Nephron progenitor cell (in vitro differentiated cells): ENCODE measurements at places on chromosomes 2 and 18.

GRCh38 chr2:122077771-122078170 is 322.3 kb downstream of the TSN start:
- DNase-seq = no peak

DNA sequence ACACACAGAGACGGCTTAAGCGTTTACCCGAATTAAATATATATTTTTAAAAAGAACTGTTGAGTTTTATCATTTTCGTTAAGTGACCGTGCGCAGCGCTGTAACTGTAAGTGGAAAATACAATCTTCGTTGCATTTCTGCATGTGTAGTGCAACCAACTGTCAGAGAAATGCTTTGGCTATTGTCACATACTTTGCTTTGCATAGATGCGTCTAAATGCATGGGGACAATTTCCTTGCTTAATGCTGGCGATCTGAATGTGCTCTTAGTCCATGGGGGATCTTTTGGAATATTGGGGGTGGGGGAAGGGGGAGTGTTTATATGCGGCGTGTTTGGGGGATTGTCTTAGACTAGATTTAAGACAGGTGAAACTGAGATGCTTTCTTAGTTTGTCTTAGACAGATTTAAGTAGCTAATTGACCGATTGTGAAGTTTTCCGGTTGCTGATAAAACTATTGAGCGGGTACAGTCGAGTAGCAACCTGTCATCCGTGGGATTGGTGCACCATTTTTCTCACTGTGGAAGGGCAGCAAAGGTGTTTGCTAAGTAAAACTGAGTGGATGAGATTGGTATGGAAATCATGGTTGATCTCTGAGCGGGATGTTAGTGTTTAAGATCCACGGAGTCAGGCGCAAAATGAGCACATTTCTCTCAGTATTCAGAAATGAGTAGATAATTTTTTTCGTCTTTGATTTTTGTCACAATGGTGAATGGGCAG is 476 bp downstream of the VSNL1 start:
- DNase-seq = no peak

DNA sequence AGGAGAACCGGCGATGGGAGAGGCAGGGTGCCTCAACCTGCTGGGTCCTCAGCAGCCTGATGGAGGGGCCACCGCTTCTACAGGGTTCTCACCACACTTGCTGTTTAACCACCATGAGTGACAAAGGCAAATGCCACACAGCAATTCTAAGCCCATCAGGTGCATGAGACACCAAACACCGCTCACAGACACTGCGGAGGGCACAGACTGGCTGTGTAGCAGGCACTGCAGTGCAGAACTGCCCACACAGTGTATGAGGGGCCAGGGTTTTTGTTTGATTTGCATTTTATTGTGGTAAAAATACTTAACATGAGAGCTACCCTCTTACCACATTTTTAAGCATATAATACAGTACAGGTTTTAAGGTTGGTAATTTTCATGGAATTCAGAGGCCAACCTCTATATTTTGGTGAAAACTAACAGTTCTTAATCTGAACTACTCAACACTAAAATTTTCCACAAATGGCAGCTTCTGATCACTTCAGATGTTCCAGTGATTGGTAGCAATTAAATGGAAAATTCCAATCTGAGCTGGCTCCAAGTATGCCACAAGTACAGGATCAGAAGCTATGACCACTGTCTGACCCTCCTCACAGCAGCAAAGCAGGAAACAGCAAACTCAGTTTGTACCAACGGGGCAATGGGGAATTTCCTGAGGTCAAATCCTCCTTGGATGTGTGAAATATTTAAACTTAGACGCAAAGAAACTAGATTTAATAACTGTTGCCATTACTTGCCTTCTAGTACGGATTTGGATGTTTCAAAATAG is 67.7 kb downstream of the FAM210A start:
- DNase-seq = no peak

DNA sequence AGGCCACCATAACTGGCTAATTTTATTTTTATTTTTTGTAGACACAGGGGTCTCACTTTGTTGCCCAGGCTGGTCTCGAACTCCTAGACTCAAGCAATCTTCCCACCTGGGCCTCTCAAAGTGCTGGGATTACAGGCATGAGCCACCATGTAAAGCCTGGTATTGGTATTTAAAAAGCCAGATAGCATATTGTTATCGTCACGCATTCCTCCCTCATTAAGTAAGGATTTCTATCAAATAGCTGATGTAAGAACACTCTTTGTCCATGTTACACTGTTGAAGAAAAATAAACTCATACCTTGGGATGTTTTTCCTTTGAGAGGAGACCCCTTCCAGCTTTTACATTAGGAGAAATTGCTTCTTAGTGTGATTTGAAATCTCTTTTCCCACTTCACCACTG is 39.2 kb upstream of the DARS1 start:
- DNase-seq = no peak

DNA sequence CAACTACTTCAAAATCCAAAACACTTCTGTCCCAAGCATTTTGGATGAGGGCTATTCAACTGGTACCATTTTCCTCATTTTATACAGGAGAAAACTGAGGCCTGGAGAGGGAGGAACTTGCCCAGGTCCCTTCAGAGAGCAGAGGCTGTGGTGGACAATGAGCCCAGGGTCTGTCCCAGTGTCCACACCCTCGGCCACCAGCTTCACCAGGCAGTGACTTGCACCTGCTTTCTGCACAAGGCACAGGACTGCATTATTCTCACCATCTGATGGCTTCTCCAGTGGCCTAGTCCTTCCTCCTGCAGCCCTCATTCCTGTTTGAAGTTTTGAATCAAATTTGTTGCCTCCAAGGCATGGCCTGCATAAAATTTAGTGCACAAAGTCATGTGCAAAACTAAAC is 53.3 kb downstream of the RNF144A start:
- DNase-seq = no peak

DNA sequence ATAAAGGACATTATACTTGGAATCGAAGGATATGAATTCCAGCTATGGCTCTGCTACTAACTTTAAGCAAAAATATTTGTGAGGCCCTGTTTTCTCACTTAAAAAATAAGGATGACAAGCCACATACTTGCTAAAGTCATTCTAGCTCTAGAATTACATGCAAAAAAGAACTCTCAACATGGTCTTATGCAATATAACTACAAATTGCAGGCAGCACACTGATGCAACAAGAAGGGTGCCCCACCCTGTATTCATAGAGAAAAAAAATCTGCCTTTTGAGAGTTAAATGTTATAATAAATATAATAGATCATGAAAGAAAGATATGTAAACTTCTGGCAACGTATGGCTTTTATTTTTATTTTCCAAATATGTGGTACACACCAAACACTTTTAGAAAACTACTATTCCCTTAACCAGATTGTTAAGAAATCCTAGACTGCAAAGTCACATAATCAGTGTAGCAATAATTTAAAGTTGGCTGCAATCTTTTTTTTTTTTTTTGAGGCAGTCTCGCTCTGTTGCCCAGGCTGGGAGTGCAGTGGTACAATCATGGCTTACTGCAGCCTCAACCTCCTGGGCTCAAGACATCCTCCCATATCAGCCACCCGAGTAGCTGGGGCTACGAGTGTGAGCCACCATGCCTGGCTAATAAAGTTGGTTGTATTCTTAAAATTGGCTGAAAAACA is 40.2 kb upstream of the WDSUB1 start:
- no peak for DNase-seq

DNA sequence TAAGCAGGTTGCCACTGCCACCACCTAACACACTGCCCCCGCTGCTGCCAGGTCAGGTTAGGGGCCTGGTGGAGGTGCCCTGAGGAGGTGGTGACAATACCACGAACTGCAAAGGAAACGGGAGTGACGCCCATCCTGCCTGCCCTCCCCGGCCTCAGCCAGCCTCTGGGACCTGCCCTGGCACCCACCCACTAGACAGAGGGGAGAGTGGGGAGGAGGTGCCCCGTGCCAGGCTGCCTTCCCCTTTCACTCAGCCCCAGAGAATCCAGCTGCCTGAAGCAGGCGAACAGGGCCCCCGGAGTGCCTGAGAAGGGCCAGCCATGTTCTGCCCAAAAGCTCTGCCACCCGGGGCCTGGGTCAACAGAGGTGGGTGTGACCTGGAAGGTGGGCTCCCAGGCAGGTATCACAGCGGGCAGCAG is 44.5 kb upstream of the FOSL2 start:
- DNase-seq = no peak

DNA sequence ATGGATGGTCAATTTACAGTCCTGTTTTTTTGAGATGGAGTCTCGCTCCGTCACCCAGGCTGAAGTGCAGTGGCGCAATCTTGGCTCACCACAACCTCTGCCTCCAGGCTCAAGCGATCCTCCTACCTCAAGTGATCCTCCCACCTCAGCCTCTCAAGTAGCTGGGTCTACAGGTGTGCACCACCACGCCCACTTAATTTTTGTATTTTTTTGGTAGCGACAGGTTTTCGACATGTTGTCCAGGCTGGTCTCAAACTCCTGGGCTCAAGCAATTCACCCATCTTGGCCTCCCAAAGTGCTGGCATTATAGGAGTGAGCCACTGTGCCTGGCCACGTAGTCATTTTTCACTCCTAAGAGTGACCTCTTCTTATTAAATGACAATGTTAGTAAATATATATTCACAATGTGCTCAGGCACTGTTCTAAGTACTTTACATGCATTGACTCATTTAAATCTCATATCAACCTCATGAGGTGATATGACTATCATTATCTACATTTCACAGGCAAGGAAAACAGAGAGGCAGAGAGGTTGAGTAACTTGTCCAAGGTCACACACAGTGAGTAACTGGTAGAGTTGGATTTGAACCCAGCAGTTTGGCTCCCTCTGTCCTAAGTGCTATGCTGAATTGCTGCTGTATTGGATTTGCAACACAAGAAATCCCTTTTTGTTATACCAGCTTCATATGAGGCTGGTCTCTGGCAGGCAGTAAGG is 5.6 kb upstream of the DIS3L2 start:
- no peak for DNase-seq

GRCh38 chr2:53170466-53170865 is 597.1 kb upstream of the CHAC2 start:
- DNase-seq = no peak

GRCh38 chr2:58957188-58957840 is 716.2 kb upstream of the FANCL start:
- peak; percentile 8 for DNase-seq

GRCh38 chr2:223634238-223634637 is 32.1 kb upstream of the SCG2 start:
- no peak for DNase-seq

- DNase-seq = no peak
These were observed 263.8 kb downstream of the KCNE4 start for GRCh38 chr2:223315813-223316212.
